Fibroblast of skin of back (primary cell): ENCODE measurements at places on chromosomes 16 and 17.

DNA sequence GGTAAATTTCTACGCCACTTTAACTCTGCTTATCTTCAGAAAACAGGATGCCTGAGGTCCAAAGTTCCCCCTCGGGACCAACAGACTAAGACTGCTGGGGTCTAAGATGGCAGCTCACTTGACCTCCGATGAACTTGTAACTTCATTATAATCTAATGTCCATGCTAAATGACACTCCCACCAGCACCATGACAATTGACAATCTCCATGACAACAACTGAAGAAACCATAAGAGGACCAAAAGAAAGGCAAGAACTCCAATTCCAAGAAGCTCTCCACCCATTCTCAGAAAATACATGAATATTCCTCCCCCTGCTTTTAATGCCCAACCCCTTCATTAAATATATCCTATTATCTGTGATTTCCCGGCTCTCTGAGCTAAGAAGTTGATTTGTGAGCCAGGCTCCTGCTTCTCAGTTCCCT is 7.5 kb downstream of the CCL4 start:
- DNase-seq: no peak

DNA sequence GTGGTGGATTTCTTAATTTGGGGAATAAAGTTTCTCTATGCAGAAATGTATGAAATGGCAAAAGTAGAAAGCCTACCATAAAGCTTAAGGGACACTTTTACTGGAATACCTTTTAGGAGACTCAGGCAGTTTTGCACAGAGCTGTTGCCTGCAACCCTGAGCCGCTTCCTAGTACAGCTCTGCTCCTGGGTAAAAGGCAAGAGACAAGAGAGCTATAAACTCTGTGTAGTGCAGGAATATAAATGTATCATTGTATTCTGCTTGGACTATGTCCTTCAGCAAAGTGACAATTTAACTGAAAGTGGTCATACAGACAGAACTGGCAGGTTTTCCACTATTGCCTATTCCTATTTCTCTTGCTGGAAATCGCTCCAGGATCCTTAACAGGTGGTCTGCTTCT is 65.3 kb upstream of the MYOCD start:
- DNase-seq: no peak

- peak; percentile 70 for DNase-seq
Observed at GRCh38 chr17:10292057-10292937, 80.5 kb downstream of the MYH13 start.

- peak; percentile 49 for DNase-seq
Observed at GRCh38 chr17:63035695-63036094, 69.7 kb downstream of the TANC2 start.
